ENCODE measurements at places on chromosomes 6 and 20.

GRCh38 chr6:118869894-118870589, 23.9 kb upstream of the ASF1A start:
- no peak for DNase-seq

DNA sequence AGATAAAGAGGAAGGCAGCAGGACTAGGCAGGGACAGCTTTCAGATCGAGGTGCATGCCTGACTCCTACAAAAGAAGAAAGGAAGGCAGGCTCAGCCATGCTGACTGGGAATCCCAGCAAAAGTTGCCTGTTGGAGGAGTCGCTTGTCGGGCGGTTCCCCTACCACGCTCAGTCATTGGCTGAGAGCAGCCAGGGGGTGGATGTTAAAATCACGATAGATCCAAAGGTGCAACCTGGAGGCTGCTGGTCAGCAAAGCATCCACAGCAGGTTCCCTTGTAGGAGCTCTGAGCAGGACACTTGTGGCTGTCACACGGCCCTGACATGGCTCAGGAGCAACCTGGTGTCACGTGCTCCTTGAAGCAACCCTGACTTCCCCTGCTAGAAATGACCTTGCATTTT, 74.6 kb downstream of the ISM1 start:
- DNase-seq, result no peak

GRCh38 chr6:155964544-155964943, 508.9 kb upstream of the NOX3 start:
- no peak for DNase-seq

GRCh38 chr20:42173440-42173839, 555.3 kb upstream of the CHD6 start:
- DNase-seq, result no peak

GRCh38 chr20:49570828-49571552, 3.1 kb upstream of the PTGIS start:
- no peak for DNase-seq
